ENCODE measurements at places on chromosomes 12 and 14.

DNA sequence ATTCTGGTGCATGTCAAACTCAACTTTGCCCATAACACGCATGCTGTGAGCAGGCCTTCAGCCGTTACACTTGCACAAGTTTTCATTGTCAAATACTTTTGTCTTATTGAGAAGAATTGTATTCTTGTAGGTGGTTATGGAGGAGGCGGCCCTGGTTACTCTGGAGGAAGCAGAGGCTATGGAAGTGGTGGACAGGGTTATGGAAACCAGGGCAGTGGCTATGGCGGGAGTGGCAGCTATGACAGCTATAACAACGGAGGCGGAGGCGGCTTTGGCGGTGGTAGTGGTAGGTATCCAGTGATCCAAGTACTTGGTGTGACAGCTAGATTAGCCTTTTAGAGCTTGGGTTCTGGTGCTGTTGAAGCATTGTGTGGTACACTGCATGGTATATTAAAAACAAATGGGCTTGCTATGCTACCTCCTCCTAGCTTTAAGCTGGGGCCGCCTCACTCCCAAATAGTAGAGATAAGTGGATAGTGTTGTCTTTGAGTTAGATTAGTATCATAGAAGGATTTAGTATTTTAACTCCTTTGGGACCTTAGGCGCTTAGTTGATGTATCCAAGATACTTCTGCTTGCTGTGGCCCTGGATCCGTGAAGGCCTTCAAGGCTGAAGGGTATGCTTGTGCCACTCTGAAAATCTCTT, 2.5 kb downstream of the HNRNPA1 start:
- DNase-seq, result no peak

- DNase-seq, result no peak
Measured at GRCh38 chr14:67426161-67426560, 14.2 kb upstream of the PLEK2 start.

GRCh38 chr12:128969480-128970055, 116.3 kb downstream of the GLT1D1 start:
- DNase-seq, result peak; percentile 99

DNA sequence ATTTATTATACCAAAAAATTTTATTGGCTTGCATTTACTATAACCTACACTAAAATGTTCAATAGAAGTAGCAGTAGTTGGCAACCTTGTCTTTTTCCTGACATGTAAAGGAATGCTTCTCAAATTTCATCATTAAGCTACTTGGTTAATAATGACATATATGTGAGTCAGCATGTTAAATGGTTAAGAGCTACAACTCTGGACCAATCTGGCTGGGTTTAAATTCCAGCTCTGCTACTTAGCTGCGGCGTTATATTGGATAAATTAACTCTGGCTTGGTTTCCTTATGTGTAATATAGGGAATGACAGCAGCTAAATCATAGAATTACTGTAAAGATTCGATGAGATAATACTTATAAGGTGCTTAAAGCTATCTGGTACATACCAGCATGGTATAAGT, 53.7 kb upstream of the OTOGL start:
- no peak for DNase-seq

DNA sequence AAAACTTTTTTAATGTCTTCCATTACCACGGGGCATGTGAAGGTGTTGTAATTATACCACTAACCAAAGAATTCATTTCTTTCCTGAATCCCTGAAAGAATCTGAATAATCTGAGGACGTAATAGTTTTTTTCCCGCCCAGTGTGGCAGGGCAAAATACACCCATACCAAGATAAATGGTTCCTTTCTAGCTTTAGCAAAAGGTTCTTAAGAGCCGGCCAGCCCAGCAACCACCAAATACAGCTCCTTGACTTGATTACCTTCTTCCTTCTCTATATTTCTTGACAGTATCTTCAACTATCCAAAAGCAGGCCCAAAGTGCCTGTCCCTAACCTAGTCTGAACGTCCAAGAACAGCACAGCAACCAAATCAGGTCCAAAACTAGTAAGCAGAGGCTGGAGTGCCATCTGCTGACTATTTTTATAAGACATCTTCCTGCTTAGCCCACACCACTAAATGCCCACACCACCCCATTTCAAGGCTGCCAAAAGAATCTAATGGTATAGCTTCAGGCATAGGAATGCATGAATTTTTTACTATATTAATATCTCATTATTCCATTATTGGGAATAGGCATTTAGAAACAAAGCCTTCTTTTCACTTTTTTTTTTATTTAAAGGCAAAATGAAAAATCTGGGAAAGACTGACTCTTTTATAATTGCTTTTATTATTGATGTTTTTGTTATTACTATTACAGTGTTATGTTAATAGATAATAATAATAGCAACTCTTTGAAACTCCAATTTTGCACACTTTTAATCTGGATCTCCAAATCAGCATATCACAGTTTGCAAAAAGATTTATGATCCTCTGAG, 524.4 kb downstream of the MED13L start:
- DNase-seq, result peak; percentile 88

DNA sequence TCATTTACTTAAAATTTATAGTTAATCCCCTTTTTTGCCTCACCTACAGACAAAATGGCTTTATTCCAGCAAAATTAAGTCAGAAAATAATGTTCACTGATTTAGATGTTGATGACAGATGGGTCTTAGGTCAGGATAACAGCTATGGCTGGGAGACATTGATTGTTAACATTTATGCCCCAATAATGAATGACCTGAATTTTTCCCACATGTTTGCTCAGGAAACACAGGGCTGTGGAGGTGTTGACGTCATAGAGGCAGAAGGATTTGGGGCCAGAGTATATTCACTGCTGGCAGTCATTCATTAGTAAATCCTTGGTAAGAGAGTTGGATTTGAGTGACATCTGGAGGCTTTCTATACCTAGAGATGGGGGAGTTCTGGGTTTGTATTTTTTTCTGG, 121.3 kb downstream of the PDE3A start:
- DNase-seq, result no peak

DNA sequence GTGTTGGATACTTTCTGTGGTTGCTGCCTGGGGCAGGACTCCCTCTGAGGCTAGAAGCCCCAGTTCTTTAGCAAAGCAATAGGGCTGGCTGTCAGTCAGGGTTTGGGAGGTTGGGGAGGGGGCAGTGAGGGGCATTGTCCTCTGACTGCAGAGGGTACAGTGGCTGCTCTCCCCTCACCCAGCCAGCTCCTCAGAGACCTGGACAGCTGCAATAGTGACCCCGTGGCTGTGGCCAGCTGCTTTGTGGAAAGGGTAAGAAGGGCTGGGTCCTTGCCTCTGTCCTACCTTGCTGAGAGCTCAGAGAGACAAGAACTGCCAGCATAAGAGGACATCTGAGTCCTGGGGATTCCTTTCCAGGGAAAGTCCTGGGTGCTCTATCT, 25.8 kb downstream of the PLEKHG3 start:
- no peak for DNase-seq

GRCh38 chr14:64707661-64708060, 3.4 kb downstream of the PLEKHG3 start:
- no peak for DNase-seq

GRCh38 chr14:80105488-80105994, 105.8 kb downstream of the DIO2 start:
- DNase-seq, result no peak

- no peak for DNase-seq
Measured at GRCh38 chr12:78636231-78636855, 228.2 kb upstream of the SYT1 start.

- no peak for DNase-seq
Measured at GRCh38 chr12:47903927-47904712, 674 bp downstream of the VDR start.

DNA sequence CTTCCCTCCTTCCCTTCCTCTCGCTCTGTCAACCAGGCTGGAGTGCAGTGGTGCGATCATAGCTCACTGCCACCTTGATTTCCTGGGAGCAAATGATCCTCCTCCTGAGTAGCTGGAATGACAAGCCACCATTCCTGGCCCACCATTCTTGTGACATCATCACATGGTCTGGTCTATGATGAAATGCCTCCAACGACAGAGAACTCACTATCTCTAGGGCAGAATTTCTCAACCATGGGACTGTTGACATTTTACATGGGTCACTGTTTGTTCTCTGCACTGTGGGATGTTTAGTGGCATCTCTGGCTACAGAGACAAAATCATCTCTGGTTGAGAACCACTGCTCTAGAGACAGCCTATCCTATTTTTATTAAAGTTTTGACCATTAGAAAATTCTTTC, 9.7 kb downstream of the VRK1 start:
- no peak for DNase-seq

DNA sequence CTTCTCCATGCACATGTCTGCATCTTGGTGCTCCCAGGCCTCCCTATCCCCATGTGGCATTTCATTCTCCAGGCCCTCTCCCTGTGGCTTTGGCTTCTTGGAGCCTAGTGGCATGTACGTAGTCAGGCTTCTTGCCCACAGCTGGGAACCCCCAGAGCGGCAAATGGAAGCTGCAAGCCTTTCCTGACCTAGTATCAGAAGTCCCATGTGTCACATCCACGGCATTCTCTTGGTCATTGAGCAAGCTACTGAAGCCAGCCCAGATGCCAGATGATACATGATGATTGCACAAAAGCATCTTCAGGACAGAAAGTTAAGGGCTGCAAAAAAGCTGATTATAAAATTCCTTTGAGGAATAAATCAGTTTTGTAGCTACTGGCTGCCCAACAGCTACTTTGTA, 154.9 kb downstream of the PELI2 start:
- DNase-seq, result no peak

GRCh38 chr14:64760146-64760755, 56.0 kb downstream of the PLEKHG3 start:
- peak; percentile 22 for DNase-seq

DNA sequence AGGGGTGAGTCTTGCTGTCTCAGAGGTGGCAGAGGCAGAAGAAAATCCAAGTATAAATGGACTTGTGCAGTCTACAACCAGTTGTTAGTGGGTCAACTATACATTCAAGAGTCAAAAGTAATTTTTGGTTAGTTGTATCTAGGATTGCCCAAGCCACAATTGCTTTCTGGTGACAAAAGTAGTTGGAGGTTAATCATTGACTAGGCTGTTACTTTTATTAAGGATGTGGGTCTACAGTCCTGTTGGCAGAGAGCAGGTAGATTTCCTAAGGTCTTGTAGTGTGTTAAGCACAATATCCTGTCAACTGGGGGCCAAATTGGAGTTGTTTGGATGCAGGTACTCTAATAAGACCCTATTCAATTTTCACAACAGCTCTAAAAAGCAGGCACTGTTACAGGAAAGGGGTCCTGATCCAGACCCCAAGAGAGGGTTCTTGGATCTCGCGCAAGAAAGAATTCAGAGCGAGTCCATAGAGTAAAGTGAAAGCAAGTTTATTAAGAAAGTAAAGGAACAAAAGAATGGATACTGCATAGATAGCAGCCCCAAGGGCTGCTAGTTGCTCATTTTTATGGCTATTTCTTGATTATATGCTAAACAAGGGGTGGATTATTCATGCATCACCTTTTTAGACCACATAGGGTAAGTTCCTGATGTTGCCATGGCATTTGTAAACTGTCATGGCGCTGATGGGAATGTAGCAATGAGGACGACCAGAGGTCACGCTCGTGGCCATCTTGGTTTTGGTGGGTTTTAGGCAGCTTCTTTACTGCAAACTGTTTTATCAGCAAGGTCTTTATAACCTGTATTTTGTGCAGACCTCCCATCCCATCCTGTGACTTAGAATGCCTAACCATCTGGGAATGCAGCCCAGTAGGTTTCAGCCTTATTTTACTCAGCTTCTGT, 232.6 kb upstream of the SRRM4 start:
- DNase-seq, result no peak

DNA sequence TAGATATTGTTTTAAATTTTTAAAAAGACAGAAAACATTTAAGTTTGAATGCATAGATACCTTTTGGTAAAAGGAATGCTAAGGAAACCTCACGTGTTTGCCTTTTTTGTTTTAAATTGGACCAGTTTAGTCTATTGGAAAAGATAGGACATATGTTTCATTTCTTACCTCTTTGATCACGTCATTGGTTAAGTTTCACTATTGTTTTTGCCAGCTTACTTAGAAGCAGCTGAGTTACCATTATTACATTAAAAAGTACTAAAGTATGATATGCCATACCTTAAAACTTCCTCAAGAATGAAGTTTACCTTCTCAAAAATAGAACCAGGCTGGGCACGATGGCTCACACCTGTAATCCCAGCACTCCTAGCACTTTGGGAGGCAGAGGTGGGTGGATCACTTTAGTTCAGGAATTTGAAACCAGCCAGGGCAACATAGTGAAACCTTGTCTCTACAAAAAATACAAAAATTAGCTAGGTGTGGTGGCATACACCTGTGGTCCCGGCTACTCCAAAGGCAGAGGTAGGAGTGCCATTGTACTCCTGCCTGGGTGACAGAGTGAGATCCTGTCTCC, 54.4 kb downstream of the SRGAP1 start:
- DNase-seq, result no peak

DNA sequence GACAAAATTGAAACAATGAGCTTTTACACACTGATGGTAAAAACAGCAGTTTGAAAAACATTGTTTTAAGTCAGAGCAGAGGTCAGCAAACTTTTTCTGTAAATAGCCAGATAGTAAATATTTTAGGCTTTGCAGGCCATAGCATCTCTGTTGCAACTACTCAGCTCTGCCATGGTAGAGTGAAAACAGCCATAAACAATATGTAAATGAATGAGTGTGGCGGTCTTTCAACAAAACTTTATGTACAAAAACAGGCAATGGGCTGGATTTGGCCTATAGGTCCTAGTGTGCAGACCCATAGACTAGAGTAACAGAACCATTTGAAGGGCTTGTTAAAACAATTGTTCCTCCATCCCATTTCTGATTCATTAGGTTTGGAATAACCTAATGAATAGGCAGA, 114.8 kb downstream of the TGFB3 start:
- no peak for DNase-seq

GRCh38 chr12:5390174-5390799, 41.6 kb upstream of the NTF3 start:
- DNase-seq, result no peak

DNA sequence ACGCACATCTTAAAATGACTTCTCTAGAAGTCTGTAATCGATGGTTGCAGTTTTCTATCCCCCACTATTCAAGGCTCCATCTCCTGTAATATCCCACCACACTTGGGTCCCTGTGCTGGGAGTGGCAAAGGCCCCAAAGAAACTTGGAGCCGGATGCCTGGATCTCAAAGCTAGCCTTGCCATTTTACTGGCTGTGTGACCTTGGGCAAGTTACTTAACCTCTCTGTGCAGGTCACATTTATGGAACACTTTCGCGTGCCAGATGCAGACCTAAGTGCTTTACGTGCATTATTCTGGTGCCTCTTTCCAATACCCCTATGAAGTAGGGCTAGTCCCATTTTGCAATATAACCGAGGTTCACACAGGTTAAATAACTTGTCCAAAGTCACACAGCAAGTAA, 151.8 kb upstream of the PRMT8 start:
- no peak for DNase-seq

- DNase-seq, result no peak
Measured at GRCh38 chr12:63990828-63991547, 146.5 kb downstream of the SRGAP1 start.

GRCh38 chr14:69712599-69713088, 54.3 kb upstream of the SRSF5 start:
- peak; percentile 95 for DNase-seq

GRCh38 chr12:111093428-111094142, 173.2 kb upstream of the MYL2 start:
- DNase-seq, result no peak

Data from NCI-H1417 (cell line).